ENCODE measurements at places on chromosomes 12 and 14.

DNA sequence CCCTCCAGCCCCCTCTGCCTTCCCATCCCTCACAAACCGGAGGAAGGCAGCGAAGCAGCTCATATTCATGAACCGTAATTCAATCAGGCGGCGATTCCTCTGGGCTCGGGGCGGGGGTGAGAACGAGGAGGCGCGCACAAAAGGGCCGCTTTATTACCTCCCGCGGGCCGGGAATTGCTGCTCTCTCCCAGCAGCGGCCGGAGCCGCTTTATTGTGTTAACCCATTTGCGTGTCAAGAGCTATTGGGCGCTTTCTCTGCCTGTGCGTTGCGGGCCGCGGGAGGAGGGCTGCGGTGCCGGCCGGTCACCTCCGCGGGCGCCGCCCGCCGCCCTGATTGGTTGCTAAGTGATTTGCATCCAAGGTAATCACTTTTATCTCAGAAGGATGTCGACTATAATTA, 4.8 kb downstream of the FAM222A start:
- DNase-seq: no peak

DNA sequence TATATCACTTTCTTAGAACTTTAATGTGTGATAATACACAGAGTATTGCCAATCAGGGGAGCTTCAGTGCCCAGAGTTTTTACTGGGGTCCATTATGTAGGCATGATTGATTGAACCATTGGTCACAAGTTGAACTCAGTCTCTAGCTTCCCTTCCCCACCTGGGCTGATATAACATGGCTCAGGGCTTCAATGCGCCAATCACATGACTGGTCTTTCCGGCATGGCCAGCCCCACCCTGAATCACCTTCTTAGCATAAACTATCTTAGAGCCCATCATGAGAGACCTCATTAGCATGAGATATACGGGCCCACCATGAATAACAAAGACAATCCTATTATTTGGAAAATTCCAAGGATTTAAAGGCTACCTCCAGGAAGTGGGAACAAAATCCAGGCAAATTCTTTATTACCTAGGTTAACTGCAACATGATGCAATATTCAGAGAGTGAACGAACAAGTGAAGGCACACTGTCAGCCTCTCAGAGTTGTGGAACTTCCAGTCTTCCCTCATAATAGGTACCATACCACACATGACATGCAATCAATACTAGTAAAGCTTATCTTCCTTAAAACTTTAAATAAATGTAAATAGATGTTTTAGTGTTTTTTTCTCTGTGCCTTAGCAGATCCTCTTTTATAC, 3.2 kb upstream of the CLEC4A start:
- DNase-seq: no peak

GRCh38 chr12:90124914-90125313, 416.3 kb upstream of the ATP2B1 start:
- no peak for DNase-seq

- peak; percentile 48 for DNase-seq
Observed at GRCh38 chr12:95473231-95473883, 595 bp upstream of the METAP2 start.

- no peak for DNase-seq
Observed at GRCh38 chr14:20219033-20219432, 4.5 kb upstream of the OR11H6 start.

GRCh38 chr12:3182426-3182825, 105.2 kb downstream of the TSPAN9 start:
- DNase-seq: no peak

- no peak for DNase-seq
Observed at GRCh38 chr12:122602456-122602855, 75.4 kb downstream of the KNTC1 start.

GRCh38 chr12:30000401-30000800, 216.7 kb upstream of the TMTC1 start:
- DNase-seq: no peak

DNA sequence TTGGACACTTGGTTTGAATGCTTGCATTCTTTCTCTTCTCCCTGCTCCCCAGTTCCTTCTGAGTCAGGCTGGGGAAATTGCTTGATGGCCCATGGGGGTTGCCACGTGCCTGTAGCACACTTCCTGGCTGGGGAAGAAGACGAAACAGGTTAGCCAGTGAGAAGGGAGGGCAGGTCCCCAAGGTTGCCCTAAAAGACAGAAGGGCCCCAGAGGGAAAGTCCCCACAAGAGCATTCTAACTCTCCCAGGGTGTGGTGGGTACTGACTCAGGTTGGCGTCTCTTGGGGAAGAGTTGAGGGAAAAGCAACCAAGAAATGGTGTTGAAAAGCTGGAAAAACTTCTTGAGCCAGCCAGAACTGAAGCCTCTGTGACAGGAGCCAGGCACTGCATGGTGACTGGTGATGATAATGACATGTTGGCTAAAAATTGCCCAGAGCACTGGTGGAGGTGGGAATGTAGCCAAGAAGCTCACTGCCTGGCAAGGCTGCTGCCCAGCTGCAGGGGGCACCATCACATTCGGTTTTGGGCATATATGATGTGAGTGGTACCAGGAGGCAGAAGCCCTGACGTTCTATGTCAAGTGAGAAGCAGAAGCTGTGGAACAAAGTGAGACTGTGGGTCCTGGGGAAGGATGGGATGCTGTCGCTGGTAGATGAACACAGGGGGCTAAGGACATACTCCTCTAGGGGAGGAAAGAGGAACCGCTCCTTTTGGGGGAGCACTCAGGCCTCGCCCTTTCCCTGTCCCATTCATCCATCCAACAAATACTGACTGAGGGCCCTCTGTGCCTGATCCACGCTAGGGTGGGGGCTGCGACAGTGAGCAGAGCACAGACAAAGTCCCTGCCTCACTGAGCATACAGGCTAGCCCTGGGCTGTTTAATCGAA, 8.1 kb upstream of the RABGGTA start:
- peak; percentile 75 for DNase-seq

DNA sequence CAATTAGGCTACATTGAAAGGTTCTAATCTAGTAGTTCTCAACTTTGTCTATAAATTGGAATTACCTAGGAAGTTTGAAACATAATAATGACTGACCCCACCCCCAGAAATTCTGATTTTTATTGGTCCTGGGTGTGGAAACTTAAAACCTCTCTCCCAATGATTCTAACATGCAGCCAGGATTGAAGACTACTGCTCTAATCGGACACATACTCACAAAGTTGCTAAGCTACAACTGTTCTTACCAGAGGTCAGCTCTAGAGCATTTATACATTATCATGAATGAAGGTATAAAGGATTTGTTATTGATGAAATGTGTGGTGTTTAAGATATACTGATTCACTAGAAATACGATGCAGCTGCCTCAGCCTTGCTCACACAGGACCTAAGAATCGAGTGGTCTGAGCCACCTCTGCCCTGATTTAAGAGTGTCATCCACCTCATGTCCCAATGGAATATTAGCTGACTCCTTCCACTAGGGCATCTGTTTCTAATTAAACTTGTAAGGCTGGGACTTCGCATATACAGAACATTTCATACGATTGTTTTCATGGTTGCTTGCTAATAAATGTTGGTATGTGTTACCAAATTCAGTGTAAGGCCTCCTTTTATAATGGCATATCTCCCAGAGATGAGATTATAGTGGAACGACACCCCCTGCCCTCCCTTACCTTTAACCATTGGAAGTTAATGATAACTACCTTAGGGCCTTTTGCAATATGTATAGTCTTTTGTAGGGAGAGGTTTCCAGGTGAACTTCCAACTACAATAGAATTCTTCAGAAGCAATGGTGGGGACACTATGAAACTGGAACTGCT, 410.8 kb upstream of the PDE3A start:
- DNase-seq: no peak

DNA sequence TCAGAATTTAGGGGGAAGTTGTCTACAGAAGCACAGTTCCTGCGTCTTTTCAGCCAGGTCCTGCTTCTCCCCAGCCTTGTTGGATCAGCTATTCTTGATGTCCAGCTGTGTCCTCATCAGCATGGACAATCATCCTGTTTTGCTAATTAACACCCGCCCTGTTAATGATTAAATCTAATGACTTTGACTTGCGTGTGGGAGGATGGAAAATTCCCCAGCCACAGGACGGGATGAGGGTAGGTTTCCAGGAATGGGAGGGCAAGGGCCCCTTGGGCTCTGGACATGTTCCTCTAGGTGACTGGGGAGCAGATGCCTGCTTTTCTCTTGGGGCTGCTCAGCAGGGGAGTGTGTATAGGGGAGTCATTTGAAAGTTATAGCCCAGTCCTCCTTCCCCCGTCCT, 5.3 kb upstream of the PPP1R1A start:
- DNase-seq: no peak

DNA sequence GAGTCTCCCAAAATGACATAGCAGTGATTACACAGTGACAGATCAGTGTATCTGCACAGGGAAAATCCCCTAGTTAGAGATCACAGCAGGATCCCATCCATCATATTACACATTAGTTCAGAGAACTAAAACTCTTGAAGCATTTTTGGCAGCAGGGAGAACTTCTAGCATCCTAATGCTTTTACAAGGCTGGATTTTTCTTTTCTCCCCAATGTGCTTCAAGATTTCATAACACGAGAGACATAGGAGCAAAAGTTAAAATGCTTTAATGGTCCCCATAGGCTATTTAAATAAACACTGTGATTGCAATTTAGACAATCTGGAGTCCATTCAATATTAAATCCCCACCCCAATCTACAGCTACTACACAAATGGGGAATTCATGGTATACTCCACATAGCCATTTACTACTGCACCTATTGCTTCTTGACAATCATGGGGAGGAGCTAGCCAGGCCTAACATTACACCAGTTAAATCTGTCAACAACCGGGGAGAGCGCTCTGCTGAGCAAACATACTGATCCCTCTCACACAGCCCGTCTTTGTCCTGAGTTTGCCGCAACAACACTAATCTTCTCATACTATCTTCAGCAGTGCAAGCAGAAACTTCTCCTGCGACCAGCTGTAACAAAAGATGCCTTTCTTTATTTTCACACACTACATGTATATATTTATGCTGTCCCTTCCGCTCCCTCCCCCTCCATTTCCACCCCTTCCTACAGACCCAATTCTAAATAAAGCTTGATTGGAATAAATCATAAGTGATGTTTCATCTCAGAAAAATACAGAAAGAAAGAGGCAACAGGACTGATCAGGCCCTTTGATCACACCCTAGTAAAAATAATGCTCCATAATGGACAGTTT, 120.3 kb upstream of the SOX5 start:
- DNase-seq: no peak

- no peak for DNase-seq
Observed at GRCh38 chr12:91639327-91639726, 456.7 kb upstream of the DCN start.

DNA sequence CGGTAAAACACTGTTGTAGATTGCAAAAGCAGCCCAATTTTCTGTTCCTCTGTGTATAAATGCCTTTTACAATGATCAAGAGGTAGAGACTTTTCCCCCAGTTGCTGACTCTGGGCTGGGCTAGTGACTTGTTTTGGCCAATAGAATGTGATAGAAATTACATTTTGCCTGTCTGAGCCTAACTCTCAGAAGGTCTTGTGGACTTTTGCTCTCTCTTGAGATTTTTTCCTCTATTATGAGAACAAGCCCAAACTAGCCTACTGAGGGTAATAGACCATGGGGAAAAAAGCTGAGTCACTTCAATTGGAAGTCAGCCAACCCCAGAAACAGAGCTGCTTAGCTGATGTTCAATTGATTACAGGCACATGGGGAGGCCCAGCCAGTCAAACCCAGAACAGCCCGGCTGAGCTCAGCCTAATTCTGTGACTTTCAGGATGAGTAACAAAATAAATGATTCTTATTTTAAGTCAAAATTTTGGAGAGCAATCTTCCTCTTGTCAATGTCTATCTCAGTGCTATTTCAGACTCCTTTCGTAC, 61.4 kb downstream of the MYF5 start:
- DNase-seq: no peak

DNA sequence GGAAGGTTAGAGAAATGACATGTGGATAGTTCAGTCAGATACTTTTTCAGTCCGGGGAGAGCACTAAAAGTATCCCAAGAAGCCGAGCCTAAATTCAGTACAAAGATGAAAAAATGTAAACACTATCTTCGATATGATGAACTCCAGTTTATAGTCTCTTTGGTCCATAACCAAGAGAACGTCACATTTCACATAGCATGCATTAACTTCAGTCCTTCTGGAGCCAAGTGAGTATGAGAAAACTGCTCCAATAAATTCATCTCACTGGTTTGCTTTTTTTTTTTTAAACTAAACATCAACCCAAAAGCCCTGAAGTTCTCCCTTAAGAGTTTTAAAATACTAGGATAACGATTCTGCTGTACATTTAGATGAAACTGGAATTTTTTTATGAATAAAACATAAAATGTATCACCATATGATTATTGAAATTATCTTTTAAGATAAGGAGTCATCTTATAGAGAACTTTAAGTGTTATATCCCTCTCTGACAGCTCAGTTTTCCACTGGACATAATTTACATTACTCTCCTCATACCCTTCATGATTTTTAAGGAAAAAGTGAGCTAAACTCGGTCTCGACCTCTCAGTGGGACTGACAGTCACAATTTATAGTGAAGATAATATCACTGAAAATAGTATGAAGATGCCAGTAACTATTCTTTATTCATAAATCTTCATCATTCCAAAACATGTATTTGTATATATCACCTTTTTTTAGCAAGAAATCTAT, 841.5 kb upstream of the FLRT2 start:
- DNase-seq: no peak

DNA sequence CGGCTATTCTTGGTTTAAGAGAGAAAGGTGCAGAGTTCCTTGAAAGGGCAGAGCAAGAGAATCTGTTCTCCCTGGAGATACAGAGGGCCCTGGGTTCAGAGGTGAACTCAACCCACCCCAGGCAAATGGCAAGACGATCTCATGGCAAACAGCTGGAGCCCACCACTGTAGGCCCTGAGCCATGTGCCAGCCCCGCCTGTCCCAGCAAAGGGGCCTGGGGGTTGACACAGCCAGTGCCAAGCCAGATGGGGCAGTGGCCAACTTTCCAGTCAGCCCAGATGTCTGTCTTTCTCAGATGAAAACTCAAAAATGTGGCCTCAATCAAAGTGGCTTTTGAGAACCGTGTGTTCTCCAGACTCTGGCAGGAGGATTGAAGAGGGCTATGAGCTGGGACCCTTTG, 51.8 kb downstream of the ISCA2 start:
- no peak for DNase-seq

DNA sequence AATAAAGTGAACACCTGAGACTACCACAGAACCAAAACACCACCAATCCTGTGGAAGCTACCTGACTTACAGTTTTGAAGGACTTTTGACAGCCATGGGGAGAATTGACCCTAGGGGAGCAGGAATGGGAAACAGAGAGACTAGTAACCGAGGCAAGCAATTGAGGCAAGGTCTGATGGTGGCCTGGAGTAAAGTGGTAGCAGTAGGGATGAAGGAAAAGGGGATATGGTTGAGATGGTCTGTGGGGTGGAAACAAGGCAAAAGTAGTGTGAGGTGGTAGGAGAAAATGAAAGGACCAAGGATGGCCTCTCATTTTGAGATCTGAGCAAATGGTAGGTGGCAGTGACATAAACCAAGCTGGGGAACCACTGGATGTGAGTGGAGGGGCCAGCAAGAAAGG, 4.2 kb upstream of the IRF9 start:
- DNase-seq: no peak

- no peak for DNase-seq
Observed at GRCh38 chr12:50655374-50655921, 108.5 kb upstream of the ATF1 start.
